ENCODE measurements at places on chromosomes 3 and 15.

GRCh38 chr3:56291244-56291680 lies 177.0 kb downstream of the ERC2 start:
- no peak for DNase-seq

DNA sequence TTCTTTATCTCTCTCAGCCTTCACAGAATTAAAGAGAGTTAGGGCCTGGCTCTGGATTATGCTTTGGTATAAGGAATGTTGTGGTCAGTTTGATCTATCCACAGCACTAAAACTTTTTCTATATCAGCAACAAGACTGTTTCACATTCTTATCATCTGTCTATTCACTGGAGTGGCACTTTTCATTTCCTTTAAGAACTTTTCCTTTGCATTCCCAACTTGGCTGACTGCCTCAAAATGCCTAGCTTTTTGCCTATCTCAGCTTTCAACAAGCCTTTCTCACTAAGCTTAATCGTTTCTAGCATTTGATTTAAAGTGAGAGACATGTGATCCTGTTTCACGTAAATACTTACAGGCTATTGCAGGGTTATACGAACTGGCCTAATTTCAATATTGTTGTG lies 471.8 kb downstream of the GBE1 start:
- no peak for DNase-seq

GRCh38 chr3:181912384-181912783 lies 200.7 kb downstream of the SOX2 start:
- no peak for DNase-seq

- no peak for DNase-seq
Measured at GRCh38 chr3:147733217-147733616, 324.1 kb downstream of the ZIC1 start.

DNA sequence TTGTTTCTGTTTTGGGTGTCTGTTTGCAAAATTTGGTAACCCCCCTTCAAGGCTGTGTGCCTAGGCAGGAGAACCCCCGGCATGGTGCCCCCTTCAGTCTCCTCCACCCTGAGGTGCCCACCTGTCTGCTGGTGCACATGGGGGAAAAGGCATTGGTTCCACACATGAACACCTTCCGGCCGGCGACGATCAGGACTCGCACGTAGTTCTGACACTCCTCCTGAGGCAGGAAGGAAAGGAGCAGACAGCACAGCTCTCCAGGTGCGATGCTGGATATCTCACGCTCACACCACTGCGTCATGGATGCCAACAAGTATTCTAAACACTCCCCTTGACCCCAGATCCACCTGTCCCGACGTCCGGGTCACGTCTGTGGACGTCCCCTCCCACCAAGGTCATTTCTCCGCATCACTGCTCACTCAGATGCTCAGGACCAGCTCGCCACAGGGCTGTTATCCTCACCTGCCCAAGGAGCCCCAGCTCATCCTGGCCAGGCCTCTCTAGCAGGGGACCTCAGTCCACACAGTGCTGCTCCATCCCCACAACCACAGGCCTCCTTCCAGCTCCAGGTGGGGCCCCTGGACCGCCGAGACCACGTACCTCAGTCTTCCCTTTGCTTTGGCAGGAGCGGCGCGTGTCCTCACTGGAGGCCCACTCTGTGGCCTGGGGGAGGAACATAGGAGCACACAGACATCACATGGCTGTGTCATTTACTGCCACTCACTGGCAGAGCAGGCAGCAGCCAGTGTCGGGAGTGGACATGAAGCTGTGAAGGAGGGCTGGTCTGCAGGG lies 99.0 kb downstream of the SEMA5B start:
- DNase-seq: no peak

- no peak for DNase-seq
Measured at GRCh38 chr3:65473736-65474135, 565.0 kb downstream of the MAGI1 start.

DNA sequence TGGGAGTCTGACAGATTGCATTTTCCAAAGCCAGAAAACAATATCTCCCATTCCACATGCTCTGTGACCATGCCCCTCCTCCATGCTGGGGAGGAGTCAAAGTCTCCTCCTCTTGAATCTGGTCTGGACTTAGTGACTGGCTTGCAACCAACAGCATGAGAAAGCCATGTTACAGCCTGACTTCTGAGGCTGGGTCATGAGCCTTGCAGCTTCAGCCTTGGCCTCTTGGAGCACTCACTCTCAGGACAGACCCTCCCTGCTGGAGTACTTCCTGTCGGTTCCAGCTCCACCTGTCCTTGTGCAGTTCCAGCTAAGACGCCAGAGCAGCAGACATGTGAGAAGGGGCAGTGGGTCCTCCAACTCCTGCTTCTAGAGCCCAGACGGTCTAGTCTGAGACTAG lies 49.7 kb upstream of the RBSN start:
- no peak for DNase-seq

- DNase-seq: peak; percentile 86
Measured at GRCh38 chr15:88636050-88636449, 2.8 kb upstream of the ISG20 start.

DNA sequence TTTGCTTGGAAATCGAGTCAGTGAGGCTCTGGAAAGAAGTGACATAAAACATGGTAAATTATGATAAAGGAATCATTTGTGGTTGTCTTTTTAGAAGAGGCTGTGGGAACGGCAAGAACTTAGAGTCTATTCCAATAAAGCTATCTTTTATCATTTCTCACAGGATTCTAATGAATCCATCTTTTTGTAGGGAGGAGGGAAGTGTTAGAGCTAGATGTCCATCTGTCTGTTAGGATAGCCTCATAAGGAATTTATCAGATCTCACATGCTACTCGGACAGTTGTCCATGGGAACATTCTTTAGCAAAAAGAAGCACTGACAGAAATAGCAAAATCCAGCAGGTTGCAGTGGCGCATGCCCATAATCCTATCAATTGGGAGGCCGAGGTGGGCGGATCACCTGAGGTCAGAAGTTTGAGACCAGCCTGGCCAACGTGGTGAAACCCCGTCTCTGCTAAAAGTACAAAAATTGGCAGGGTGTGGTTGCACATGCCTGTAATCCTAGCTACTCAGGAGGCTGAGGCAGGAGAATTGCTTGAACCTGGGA lies 37.0 kb downstream of the STARD9 start:
- DNase-seq: no peak

GRCh38 chr3:62372621-62373041 lies 719 bp downstream of the FEZF2 start:
- no peak for DNase-seq

GRCh38 chr3:179819379-179819778 lies 166.5 kb downstream of the USP13 start:
- DNase-seq: no peak

- DNase-seq: no peak
Measured at GRCh38 chr3:80451393-80451792, 683.6 kb upstream of the ROBO1 start.

DNA sequence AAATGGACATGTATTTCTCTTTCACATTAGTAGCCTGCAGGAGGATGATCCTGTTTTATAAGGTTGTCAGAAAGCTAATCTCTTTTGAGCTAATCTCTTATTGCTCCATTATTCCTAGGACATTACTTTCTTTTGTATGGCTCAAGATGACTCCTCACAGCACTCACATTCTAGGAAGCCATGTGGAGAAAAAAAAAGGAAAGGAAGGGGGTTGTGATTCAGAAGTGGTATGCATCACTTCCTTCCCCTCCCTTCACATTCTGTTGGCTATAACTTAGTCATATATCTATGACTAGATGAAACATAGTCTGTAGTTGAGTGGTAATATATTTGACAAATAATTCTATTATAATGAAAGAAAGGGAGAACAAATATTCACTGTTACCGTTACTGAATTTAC lies 168.8 kb upstream of the TTC14 start:
- no peak for DNase-seq

DNA sequence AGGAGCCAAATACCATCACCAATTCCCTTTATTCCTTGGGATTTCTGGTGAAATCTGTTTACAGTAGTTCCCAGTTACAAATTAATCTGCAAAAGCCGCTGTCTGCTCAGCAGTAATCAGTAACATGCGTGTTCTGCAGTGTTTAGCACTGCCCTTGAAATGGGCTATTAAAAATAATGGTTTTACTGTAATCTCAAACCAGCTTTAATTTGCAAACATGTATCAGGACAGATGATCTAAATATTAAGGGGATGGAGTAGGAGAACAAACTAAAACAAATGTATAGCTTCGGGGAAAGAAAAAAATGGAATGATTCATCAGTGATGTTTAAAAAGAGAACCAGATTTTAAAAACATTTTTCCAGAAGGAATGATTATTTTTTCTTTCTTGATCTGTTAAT lies 513.2 kb downstream of the MECOM start:
- no peak for DNase-seq

DNA sequence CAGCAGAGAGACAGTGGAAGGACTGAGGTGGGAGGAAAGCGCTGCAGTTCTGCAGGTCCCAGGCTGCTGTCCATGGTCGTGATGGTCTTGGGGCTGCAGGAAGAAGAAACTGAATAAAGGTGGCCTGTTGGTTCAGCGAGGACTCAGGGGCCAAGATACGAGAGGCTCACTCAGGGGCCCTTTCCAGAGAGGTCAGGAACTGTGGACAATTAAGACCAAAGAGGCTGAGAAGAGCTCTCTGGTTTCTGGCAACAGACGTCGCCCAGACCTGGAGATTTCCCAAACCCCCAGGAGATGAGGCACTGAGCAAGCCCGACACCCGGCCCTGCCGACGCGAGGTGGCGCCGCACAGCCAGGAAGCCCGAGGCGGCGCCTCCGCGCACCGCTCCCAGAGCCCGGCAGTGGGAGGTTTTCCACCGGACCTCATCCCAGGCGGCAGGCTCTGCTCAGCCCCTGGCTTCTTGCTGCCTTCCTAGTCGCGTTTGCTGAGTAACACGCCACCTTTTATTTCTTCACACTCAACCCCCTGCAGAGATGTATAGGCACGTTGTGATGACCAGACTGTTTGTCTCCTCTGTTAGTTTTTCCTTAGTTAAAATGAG lies 56.4 kb upstream of the ARRDC4 start:
- DNase-seq: no peak

GRCh38 chr3:57803647-57804081 lies 47.6 kb downstream of the SLMAP start:
- peak; percentile 11 for DNase-seq

DNA sequence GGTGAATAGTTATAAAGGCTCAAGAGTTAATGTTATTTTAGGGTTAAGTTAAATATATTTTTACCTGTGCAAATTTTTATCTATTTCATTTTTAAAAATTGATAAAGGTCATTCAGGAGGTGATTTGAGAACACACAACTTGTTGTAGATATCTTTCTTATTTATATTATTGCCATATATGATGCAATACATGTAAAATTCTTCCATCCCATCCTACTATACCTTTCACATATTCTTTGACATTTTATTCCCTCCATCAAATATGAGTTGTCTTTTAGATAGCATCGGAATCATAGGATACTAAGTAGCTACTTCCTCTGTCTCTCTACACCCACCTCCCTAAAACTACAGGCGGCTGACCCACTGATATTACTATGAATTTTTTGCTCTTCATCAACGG lies 734.1 kb downstream of the FHIT start:
- DNase-seq: no peak

- no peak for DNase-seq
Measured at GRCh38 chr15:63815796-63816533, 17.8 kb downstream of the HERC1 start.

- DNase-seq: no peak
Measured at GRCh38 chr15:47496343-47497185, 220.7 kb upstream of the SEMA6D start.

GRCh38 chr15:71549091-71549490 lies 261.3 kb upstream of the NR2E3 start:
- no peak for DNase-seq

GRCh38 chr15:66496951-66497501 lies 536 bp downstream of the SNAPC5 start:
- DNase-seq: no peak

GRCh38 chr15:67091980-67092677 lies 26.7 kb downstream of the SMAD3 start:
- no peak for DNase-seq

DNA sequence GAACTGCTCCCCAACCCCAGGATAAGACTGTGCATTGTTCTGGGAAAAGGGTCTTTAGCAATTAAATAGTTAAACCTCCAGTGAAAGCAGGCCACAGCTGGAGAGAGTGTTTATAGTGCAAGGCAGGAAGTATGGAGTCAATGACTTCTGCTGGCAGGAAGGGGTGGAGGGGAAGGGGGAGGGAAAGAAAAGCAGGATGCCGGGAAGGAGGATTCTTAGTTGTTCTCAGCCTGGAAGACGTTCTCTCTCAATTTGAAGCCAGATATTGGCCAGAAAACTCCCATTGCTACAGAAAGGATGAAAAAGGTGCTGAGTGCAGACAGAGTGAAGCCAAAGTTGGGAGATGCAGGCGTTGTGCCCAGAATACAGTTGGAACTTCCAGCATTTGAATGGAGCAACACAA lies 35.7 kb upstream of the ACTL6A start:
- no peak for DNase-seq

- no peak for DNase-seq
Measured at GRCh38 chr3:14798231-14798630, 20.5 kb upstream of the FGD5 start.

DNA sequence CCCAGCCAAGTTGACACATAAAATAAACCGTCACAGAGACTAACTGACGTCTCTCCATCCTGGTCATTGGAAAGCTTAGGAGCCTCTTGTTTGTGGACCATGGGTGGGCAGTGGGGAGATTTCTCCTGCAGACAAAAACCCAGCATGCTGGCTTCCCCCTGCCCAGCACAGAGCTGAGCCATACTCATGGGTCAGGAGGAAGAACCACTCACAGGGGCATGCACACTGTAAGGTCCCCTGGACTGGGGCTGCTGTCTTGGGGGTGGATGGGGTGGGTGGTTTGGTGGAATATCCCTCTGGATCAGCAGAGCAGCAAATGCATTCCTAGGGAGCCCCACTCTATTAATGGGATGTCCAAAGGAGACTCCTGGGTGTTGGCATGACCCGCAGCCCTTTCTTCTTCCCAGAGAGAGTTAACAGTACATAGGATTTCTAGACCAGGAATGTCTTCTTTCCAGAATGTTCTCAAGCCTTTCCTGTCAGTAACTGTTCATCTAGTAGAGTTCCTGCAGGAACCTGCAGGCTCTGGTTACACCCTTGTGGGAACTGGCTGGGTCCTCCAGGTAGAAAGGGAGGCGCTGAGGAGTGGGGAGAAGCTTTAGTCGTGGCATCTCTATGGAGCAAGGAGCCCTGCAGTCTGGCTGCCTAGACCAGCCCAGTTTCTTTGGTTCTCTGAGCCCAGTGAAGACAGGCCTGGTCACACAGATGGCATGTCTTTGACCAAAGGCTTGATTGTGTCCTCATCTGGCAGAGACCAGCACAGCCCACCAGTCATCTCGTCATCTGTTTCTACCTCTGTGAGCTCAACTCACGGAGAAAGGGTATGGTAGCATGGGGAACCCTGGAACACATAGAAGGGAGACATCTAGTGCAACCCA lies 73.4 kb upstream of the PRR23C start:
- no peak for DNase-seq

- DNase-seq: no peak
Measured at GRCh38 chr3:69321301-69322157, 64.4 kb downstream of the FRMD4B start.

Data from CD4-positive, alpha-beta T cell treated with Interleukin-12 subunit alpha and Interleukin-12 subunit beta, for 1 hour (primary cell).